Activated gamma-delta T cell treated with anti-CD3 and anti-CD28 coated beads, Interleukin-2, amount 50 U/mL, for 16 hours (primary cell): ENCODE measurements at places on chromosomes 4 and X.

DNA sequence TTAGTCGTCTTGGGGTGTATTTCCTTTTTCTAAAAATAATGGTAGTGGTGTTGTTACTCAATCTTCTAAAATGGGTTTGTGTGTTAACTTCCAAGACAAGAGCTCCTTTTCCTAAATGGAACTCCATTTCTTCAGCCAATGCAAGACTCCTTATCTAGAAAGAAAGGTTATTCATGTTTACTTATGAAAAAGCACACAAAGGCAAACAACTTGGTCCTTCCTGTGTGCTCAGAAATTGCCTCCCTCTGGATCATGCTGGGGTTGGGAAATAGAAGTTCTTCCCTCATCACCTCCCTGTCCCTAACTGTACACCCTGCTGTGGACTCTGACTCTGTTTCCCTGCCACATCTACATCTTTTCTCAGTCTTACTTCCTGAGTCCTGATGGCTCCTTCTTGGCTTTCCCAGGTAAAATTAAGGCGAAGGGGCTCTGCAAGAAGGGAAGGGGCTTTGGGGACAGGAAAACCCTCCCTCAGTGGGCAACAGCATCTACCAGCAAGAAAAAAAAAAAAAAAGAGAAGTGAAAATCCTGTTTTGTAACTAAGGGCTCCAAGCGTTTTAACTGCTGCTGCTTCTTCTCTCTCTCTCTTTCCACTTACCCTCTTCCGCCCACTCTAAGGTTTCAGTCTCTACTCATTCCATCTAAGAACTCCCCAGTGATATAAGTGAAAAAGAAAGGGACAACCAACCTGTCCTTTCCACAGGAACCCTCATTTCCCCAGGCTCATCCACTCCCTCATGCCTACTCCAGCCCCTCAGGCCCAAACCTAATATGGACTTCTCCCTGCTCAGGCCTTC is 19.8 kb upstream of the TASL start:
- DNase-seq, result no peak

- no peak for DNase-seq
Measured at GRCh38 chr4:182876427-182876826, 40.8 kb downstream of the DCTD start.

DNA sequence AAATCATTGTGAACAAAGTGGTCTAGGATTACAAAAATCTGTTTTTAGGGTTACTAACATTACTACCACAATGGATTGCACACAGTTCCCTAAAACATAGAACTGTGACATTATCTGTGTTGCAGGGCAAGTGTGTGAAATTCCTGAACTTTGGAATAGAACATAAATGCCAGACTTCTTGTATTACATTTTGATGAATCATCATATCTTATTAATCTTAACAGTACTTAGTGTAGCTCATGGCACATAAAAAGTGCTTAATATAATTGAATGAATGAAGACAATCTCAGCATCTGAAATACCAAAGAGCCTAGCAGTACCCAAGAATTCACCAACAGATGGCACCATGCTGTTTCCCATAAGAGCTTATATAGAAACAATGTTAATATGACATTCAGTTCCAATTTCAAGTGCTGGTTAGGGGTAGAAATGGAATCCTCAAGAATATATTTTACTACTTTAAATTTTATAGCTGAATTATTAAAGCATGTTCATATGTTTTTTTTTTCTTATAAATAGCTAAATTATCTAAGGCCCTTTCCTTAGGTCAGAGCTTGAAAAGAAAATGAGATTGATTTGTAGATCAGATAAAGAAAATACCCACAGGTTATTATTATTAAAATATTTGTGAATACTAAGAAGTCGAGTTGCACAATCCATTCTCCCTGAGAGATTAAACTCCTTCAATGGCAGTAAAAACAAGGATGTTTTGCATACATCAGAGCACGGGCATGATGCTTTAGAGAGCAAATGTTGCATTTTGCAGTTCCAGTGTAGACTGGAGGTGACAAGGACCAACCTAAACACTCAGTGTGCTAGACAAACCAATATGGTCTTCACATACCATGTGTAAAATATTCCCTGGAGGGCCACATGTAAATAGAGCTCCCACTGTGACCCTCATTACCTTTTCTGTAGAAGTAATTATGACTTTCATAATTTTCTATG is 25.7 kb upstream of the SHISA3 start:
- DNase-seq, result no peak

GRCh38 chrX:18983666-18984380 is at the start of gene PHKA2:
Gene PHKA2, minus strand, starts transcription at chrX:18984114. Its CDS starts 182 bp downstream, at chrX:18983932.
- DNase-seq, result no peak

- DNase-seq, result no peak
Measured at GRCh38 chr4:107453987-107454386, 266.0 kb downstream of the PAPSS1 start.
